ENCODE measurements at places on chromosomes 2 and 18.

DNA sequence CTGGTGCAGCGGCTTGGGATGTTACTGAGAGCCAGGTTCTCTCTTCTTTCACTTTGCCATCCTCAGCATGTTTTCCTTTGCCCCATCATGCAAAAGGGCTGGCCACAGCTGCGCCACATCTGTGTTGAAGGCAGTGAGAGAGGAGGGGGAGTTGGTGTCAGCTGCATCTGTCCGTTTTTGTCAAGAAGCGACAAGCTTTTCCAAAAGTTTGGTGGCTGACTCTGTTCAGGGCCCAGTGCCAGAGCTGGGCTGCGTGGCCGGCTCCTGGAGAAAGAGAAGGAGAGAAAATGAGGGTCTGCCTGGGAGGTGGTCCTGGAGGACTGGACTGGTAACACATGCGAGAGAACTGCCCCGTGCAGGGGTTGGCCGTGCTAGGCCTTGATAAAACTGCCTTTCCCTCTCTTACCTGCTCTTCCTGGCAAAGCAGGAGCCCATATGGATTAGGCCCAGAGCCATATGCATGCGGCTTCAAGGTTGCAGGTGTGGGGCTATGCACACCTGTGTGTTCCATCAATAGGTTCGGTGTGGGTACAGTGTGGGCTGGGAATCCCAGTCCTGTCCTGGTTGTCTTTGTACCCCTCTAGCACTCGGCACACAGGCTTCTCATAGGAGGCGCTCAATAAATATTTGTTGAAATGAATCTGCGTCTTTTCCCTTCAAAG is 9.0 kb downstream of the RNF144A start:
- no peak for DNase-seq

DNA sequence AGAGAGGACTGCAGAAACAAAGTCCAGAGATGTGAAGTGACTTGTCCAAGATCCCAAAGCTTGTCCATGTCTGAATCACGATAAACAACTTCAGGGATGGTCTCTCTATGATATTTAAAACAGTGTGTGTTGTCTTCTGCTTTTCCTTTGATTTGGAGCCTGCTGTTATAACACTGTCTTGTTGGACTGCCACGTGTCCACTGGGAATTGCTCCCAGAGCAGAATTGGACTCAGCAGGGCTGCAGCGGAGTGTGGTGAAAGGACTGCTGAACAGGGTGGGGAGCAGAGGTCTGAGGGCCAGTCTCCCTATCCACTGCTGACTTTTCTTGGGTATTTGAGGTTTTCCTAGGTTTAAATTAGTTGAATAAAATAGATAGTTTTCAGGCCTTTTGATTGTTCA is 68.3 kb downstream of the IL1R2 start:
- no peak for DNase-seq

GRCh38 chr2:161122772-161123530 is 37.3 kb upstream of the TANK start:
- DNase-seq = no peak

GRCh38 chr2:85756822-85757435 is 3.1 kb downstream of the ATOH8 start:
- DNase-seq = no peak

DNA sequence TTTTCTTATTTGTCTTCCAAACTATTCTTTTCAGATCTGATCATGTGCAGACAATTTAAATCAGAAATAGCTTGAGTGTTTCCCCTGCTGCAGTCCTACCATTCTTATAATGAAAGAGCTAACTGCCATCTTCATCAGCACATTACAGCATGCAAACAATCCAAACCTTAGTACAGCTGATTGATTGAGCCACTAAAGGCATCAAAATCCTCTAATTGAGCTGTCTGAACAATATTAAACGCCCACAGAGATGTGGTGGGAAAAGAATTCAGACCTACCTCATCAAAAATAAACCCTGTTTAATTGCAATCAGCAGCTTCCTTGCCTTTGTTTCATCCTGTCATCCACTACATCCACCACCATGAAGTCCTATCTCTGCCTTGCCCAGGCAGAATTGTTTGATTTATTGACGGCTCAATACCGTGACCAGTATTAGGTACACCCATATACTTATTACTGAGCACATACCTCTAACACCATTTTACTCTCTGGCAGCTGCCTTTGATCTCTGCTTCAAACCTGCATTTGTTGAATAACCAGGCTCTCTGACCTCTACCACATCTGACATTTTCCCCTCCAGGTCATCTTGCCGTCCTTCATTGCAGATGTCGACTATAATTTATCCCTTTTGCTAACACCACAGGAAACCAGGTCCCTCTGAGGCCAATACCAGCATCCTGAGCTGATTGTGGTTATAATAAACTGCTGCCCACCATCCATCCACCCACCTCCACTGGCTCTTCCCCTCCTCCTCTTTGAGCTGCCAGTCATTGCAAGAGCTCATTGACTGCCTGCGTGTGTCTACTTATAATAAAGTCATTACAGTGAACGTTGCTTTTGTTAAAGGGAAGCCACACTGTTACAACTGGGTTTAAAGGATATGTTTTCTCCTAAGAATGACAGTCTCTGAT is 78.5 kb downstream of the RBM43 start:
- DNase-seq = no peak

GRCh38 chr18:47953471-47953931 is 23.0 kb upstream of the SMAD2 start:
- DNase-seq = no peak

All from ecto neural progenitor cell (in vitro differentiated cells).